ENCODE measurements at places on chromosomes 2 and 18.

DNA sequence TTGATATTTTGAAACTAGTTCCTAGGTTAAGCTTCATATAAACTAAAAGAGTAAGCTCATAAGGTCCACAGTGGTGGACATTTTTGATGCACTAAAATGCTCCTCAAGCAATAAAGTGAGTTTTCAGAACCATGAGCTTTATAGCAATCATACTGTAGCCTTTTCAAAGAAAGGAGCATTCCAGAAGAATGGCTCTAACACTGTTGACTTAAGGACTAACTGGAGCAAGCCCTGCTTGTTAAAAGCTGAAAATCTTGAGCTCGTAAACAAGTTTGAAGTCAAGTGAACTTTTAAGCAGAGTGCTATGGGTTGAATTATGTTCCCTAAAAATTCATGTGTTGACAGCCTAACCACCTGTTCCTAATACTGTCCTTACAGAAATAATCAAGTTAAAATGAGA is 38.0 kb downstream of the KYNU start:
- no peak for DNase-seq

DNA sequence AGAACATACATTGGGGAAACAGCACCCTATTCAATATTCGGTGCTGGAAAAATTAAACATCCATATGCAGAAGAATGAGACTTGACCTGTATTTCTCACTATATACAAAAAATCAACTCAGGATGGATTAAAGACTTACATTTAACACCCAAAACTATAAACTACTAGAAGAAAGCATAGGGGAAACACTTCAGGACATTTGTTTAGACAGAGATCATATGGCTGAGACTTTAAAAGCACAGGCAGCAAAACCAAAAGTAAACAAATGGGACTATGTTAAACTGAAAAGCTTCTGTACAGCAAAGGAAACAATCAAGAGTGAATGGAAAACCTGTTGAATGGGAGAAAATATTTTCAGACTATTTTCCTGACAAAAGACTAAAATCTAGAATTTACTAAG is 1694.1 kb upstream of the CELF4 start:
- DNase-seq = no peak

DNA sequence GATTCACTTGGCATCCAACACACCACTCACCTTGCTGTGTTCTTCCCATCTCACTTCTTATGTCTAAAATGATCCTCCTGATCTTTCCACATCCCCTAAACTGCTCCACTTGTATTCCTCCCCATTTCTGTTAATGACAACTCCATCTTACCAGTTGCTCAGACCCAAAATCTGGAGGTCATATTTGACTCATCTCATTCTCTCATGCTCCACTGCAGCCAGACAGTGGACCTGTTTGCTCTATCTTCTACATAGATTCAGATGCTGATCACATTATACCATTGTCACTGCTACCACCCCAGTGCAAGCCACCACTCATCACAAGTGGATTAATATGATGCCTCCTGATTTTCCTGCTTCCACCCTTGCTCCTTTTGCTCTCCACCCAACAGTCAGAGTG is 7.9 kb upstream of the NABP1 start:
- DNase-seq = no peak

DNA sequence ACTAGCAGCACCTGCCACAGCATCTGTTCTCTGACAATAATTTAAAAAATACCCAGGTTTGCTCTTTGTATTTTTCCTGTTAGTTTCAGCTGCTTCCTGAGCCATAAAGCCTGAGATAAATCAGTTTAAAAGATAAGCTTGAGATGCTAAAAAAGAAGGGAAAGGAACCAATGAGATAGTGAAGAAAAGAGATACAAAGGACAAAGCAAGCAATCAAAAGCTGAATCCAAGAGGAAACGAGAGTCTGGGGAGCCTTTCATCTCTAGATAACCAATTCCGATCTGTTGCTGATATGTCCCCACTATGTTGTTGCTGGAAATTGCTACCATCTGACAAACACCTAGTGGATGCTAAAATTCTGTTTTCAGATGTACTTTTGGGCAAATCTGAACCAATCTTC is 201.4 kb downstream of the RBM43 start:
- no peak for DNase-seq

DNA sequence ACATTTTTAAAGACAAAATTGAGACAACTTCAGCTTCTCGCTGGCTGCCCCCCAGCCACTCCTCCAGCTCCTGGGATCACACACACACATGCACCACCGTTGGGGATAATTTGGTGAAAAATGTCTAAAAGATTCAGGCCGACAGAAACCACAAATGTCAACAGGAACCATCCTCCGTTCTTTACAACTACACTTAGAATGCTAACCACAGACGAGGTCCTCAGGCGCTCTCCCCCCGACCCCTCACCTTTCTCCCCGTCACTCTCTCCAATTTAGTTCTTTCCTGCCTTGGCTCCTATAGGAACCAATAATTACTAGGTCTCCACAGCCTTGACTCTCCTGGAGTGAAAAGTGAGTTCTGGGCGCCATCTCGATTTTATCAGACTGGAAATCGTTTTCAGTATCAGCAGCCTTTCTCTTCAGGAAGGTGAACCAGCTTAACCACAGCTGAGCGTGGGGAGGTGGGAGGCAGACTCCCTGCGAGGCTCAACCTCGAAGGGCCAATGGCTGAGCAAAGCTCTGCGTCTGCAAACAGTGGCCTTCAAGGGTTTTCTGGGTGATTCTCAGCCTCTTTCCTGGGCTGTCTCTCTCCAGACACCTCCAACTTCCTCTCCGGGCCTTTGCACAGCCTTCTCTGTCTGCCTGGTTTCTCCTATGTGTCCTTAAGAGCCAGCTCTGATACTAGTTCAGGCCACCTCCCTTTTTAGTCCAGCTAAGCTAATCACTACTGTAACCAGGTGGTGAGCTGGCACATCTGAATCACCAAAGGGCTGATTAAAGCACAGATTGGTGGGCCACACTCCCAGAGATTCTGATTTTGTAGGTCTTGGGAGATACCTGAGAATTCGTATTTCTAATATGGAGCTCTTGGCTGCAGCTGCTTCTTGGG is 115.7 kb upstream of the COPS8 start:
- DNase-seq = no peak

DNA sequence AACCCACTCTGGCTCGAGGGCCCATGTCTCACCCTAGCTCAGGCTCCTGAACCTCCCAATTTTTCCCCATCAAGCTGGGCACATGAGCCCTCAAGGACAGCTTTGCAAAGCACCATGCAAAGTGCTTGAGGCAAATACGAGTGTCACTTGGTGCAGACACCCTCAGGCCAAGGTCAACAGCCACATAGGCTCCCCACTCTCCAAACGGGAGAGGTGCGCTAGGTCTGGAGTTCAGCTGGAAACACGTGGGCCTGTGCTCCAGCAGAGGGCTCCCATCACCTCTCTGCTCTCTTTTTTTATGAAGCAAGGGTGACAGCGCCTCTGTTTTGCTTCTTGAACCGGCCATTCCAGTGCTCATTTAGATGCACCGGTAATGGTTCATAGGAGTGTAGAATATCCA is 11.9 kb upstream of the ARHGAP25 start:
- no peak for DNase-seq

- DNase-seq = no peak
These were observed 43.1 kb downstream of the PELI1 start for GRCh38 chr2:64101141-64101591.

DNA sequence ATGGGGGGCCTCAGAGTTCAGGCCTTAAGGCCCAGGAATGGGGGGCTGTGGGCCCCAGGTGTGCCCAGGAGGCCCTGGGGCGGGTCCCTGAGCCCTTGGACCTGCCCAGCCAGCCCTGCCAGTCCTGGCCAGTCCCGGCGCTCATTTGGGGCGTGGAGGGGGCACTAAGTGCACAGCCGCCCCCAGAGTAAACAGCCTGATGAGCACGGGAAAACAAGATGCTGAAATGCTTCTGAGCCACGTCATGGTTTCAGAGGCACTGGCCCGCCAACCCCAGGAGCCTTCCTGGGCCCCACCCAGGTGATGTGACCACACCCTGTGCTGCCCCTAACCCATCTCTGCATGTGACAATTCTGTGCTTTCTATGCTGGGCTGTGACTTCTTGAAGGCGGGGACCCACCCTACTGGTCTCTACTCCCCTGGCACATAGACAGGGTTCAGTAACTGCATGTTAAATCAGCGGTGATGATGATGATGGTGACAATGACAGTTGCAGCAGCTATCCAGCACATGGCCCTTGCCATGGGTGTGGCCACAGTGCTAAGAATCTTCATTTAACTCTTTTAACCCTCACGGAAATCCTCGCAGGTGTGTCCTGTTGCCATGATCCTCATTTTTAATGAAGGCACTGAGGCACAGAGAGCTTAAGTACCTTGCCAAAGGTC is 28.1 kb upstream of the ASPRV1 start:
- no peak for DNase-seq

DNA sequence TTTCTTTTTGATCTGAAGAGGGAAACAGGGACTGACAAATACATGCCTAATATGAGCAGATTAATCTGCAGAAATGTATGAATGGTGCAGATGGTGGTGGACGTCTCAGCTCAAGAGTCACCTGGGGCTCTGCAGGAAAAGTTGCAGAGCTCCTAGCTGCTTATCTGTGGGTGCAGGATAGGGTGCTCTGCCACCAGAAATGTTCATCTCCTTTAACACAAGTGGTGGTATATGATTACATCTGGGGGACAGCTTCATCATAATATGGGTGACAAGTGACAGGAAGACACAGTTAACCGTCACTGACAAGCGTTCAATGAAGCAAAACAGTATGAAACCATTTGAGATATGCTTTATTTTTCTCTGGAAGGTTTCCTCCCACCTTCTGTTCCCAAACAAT is 121.2 kb upstream of the LINC00305 start:
- DNase-seq = no peak

- no peak for DNase-seq
These were observed 56.0 kb downstream of the ABCG8 start for GRCh38 chr2:43894743-43895142.

DNA sequence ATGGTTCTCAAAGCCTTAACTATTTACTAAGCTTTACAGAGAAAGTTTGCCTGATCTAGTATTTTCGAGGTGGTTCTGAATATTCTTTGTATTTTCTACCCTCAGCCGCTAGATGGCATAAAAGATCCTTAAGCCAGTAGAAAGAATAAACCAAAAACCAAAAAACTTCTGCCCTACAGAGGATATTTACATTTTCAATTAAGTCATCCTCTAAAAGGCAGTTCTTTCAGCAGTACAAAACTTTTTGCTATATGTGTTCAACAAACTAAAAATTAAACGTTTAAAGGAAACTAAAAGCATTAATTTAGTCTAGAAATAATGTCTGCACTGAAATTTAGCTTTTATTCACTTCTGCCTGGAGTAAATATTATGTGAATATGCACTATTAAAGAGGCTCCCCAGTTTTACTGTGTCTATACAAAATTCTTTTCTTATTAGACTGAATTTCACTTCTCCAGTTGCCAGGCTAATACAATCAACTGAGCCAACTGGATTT is 297.5 kb downstream of the PIEZO2 start:
- no peak for DNase-seq

DNA sequence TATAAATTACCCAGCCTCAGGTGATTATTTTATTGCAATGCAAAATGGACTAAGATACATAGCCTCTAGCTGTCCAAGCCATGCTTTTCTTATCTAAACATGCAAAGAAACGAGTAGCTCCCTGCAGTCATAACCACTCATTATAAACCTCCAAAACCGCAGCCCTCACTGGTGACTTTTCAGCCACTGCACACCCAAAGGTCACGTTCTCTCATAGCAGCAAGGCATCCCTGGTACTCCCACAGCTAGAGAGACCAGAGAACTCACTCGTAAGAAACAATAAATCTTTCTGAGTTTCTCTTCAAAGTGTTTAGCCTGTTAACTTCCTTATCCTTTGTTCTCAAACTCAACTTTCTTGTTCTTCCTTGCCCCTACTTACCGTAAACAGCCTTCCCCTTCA is 28.5 kb upstream of the RALBP1 start:
- DNase-seq = no peak

DNA sequence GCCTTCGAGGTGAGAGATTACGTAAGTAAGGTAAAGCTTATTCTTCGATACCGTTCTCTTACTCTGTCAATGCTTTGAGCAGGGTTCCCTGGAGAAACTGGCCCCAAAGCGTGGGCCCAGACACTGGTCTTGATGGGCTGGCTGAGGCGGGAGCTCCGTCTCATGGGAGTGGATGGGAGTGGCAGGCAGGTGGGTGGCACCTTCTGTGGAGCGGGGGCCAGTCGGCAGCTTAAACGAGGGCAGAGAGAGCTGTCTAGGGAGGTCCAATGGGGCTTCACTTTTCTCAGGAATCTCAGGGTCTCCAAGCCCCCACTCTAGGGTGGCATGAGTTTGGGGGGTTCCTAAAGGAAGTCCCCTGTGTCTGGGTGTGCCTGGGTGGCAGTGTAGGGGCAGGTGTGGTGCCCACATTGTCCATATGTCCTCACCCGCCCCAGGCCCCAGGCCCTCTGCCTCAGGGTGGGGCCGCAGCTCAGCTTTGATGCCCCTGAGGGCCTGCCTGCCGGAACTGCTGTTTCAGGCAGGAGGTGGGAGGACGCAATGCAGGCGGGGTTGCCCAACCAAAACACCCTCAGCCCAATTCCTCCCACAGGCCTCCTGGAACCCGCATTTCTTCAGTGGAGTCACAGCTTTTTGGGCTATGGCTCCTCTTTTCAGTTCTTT is 32.5 kb upstream of the FOSL2 start:
- DNase-seq = no peak

GRCh38 chr2:205617905-205618304 is 64.4 kb upstream of the NRP2 start:
- DNase-seq = no peak

DNA sequence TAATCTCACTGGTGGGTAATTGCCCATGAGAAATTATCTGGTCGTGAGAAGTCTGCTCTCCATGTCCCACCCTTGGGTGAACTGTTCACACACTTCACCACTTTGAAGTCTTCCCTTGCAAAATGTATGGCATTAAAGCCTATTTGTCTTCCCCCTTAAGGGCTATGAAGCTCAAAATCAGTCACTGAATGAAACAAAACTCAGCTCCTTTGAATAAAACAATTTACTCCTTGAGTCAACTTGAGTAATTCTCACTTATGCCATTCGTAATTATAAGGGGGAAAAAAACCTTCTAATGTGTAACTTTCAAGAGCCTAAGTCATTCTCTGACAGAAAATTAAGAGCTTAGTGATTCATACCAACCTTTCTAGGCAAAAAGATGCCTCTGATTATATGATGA is 48.8 kb upstream of the REL start:
- no peak for DNase-seq

- no peak for DNase-seq
These were observed 130.2 kb downstream of the PTPRM start for GRCh38 chr18:7697306-7697705.

GRCh38 chr18:46497129-46497528 is 159.9 kb downstream of the LOXHD1 start:
- no peak for DNase-seq

- no peak for DNase-seq
These were observed 211.3 kb downstream of the CYP26B1 start for GRCh38 chr2:71936076-71937030.

All from chondrocyte (in vitro differentiated cells).